ENCODE measurements at places on chromosomes 3 and 15.

GRCh38 chr3:158727206-158728060 lies 4.8 kb downstream of the RARRES1 start:
- no peak for DNase-seq

DNA sequence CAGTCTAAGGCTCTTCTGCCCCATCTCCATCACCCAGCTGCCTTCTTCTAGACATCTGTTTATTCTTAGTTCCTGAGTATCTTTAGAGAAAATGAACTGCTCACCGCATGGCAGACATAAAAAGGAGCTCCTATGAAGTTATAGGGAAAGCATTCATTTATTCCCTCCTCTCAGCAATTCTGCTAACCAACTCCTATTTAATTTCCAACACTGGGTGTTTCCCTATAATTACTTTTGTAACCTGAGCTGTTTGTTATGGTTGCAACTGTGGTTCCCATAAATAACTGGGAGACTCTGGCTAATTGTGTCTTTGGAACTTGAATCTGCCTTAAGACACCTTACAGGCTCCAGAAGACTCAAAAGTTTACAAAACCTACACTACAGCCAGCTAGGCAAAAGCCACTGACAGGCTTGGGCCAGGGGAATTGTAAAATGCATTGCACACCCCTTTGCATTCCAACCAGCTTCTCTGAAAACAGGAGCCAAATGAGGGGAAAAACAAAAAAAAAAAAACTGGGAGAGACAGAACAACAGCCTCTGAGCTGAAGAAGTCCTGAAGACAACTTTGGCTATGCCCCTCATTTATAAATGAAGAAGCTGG lies 231.5 kb upstream of the FEZF2 start:
- DNase-seq, result no peak

DNA sequence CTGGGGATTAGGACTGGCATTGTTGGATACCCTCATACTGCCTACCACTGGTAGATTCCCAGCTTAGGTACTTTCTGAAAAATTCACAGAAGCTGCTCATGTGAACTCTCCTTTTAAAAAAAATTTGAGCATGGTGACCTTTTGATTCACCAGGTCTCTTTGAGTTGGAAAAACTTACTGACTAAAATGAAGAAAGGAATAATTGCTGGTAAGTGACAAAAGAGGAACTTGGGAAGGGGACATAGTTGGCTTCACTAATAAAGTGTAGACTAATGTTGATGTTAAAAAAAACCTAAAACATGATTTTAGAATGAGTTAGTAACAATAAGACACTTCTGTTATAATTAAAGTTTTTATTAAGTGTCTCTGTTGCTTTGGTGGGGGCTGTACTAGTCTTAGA lies 8.6 kb downstream of the VPS8 start:
- DNase-seq, result no peak

DNA sequence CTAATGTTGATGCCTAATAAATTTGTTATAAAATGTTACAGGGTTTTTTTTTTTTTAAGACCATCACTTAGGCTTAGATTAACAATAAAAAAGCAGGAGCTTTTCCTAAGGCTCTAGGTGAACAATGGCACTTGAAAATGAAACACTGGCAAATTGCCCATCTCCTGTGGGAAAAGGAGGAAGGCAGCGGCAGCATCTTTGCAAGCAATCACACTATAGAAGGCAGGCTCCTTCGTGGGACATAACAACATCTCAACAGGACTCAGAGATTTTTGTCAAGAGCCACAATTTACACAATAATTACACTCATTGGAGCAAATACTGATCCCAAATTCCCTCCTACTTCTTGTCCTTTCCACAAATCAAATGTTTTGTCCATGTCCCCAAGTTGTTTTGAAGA lies 646.7 kb downstream of the ROBO2 start:
- DNase-seq, result no peak

GRCh38 chr3:158160958-158161357 lies 51.1 kb downstream of the RSRC1 start:
- DNase-seq, result peak; percentile 78

DNA sequence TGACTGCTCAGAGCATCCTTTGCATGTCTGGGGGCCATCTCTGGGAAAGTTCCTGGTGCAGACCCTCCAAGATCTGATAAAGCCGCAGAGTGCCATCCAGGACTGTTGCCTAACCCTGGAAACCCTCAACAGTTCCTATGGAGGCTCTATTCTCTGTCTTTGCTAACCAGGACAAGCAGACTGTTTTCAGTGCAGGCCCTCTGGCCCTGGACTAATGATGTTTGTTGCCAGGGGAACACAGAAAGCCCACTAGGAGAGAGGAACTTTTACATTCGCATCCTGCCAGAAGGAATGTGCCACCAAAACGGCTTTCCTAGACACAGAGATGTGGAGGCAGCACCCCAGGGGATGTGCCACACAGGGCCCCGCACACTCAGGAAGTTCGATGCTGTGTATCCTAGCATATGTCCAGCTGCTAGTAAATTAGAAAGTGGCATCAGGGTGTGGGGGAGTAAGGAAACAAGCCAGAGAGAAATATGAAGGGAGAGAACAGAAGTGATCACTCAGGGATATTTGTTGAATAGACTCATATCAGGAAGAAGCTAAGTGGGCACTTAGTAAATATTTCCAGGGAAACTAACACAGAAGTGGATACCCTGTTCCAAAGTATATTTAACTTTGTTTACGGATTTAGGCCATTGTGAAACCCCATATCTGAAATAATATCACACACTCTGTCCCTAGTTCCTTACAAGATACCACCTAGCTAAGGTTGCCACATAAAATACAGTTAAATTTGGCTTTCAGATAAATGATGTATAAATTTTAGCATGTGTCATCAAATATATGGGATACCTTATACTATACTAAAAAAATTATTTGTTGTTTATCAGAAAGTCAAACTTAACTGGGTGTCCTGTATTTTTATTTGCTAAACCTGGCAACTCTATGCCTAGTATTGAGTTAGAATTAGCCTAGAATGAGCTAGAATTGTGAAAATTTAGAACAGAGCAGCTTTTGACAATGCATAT lies 29.9 kb upstream of the TMOD3 start:
- no peak for DNase-seq

- no peak for DNase-seq
Observed at GRCh38 chr3:152623286-152623911, 211.5 kb upstream of the P2RY1 start.

GRCh38 chr3:36804295-36805055 lies 40.1 kb upstream of the DCLK3 start:
- no peak for DNase-seq

DNA sequence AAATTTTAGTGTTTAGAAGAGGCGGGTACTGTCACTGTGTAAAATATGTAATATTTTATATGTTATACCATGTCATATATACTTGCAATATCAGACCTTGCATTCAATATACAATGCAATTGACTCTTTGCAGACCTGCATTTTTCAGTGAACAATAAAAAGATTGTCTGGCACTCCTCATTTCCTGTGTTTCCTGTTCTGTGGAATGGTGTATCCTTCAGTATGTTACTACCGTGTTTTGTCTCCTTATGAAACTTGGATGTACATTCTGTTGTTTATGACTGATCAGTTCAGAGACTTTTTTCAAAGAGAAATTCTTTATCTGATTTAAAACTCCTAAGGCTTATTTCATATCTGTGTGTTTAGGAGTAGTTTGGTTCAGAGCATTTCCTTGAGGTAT lies 31.5 kb downstream of the APH1B start:
- DNase-seq, result no peak

- no peak for DNase-seq
Observed at GRCh38 chr15:55420171-55420866, 12.0 kb downstream of the PIERCE2 start.

- DNase-seq, result no peak
Observed at GRCh38 chr3:130093741-130094391, 12.2 kb downstream of the ALG1L2 start.

DNA sequence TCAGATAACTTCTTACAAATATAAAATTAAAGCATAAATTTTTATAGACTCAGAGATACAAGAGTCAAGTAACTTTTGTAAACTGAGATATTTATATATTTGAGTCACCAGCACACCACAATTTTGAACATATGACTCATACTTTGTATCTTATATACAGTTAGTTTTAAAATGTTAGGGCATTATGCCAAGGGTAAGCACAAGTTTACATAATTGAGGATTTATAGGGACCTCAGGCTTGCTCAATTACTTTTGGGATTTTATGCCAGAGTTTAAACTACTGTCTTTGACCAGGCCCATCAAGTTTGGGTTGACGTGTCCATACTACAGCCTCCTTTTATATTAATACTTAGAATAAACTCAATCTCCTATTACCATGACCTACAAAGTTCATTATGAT lies 7.4 kb upstream of the FGF7 start:
- DNase-seq, result peak; percentile 40

DNA sequence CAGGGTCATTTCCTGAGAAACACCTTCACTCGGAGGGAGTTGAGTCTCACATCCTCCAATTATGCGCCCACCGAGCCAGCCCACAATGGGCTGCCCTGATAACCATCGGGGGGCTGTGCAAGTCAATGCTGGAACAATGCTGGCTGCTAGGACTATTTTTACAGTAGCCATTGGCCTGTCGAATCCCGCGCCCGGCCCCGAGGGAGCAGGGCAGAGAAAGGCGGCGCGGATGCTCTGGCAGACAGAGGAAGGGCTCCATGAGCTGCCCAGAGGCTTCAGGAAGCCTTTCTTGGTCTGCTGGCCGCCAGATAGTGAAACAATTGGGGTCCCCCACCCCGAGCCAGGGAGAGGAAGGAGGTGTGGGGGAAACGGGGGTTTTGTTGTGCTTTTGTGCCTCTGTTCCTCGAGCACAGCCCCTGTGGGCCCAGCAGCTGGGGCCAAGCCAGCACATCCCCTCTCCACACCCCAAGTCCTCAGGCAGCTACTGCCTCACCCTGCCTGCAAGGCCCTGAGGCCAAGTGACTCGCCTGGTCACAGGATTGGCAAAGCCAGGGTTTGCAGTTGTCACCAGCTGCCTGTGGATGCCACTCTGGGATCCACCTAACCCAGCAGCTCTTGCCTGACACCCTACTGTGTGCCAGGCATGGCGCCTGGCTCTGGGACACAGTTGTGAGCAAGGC lies 39.0 kb downstream of the SLC6A6 start:
- no peak for DNase-seq

DNA sequence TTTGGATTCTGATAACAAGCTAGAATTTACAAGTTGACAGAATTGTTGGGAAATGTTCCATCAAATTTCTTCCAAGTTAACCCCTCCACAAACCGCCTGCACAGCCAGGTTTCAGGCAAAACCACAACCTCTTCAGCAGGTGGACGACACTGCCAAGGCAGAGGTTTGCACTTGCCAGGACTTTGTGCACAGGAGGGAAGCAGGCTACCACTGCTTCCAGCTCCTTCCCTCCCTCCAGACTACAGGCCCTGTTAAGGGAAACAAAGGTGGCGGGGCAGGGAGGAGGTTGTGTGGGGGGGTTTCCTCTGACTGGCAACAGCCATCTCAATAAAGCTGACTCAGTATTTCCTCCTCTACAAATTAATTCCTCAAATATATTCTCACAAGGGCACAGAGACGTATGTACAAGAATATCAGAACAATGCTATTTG lies 42.2 kb downstream of the TBC1D2B start:
- DNase-seq, result no peak

DNA sequence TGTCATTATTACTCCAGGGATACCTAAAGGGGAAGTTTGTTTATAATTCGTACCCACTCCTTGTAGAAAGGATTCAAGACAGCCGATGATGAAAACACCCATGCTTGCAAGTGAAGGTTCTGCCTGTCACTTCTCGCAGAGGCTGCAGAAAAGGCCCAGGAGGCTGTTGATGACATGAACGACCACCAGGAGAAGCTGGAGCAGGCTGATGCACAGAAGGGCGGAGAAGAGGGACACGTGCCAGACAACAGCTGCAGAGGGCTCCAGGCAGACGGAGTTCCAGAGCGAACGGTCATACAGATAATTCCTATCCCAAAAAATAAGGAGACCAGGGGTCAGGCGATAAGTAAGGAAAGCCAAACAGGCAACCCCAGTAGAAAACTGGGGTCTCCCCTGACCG lies 5.7 kb upstream of the DYNLT2B start:
- no peak for DNase-seq

- DNase-seq, result no peak
Observed at GRCh38 chr3:115580566-115580965, 42.7 kb upstream of the GAP43 start.

DNA sequence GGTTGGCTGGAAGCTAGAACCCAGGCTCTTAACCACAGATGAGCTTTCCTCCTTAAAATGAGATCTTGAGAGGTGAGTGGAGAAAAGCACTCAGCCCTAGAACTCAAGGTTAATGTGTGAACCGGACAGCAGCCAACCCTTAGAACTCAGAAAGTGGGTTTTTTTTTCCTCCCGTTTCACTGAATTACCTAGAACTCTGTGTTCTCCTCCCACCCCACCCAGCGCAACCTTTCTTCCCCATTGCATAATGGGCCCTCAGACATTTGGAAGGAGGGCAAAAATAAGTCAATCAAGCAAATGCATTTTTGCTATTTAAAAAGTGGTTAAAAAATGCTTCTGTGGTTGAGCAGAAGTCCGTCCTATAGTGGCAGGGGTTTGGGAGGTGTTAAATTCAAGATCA lies 36.7 kb downstream of the POC1A start:
- DNase-seq, result no peak

- no peak for DNase-seq
Observed at GRCh38 chr3:104526901-104527401, 839.8 kb upstream of the ALCAM start.

DNA sequence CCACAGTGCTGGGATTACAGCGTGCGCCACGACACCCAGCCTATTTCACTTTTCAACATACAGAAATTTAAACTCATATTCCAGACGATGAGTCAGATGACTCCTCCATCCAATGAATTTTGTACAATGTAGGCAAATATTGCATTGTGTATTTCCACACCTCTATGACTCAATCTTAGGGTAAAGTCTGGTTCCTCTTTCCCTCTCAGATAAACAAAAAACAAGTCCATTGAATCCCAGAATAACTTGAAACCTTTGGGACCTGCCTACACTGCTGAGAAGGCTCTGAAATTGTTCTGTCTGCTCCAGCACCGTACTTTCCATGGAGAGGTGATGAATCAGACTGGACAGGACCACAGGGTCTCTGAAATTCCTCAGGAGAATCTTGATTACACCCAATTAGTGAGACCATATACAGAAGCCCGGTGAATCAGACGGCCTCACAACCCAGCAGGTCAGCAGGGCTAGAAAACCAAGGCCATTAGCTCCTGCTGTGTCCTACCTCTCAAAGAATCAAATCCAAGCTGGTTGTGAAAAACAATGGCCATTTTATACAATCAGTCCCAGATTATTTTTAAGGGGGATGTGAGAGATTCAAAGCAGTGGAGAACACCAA lies 112.6 kb downstream of the ERC2 start:
- DNase-seq, result no peak

DNA sequence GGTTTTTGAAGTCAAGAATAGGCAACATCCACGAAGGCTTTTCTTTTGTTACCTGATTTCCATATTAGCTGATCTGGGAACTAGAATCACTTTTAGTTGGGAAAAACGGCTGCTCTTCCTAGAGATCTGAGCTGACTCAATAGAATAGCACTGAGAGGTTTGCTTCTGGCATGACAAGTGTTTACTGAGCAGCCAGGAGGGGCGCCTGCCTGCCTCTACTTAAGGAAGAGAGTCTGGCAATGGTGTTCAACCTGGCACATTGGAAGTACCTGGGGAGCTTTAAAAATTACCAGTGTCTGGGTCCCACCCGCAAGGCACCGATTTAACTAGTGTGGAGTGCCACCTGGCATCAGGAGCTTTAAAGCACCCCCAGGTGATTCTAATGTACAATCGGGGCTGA lies 34.4 kb downstream of the FAM43A start:
- DNase-seq, result no peak
